Renal pelvis (tissue), 12 donors: ENCODE measurements at places on chromosomes 2 and 18.

- no peak for DNase-seq
These were observed 136.8 kb downstream of the NEDD4L start for GRCh38 chr18:58180738-58181353.

GRCh38 chr18:56309104-56309503 is 329.3 kb downstream of the TXNL1 start:
- no peak for DNase-seq

DNA sequence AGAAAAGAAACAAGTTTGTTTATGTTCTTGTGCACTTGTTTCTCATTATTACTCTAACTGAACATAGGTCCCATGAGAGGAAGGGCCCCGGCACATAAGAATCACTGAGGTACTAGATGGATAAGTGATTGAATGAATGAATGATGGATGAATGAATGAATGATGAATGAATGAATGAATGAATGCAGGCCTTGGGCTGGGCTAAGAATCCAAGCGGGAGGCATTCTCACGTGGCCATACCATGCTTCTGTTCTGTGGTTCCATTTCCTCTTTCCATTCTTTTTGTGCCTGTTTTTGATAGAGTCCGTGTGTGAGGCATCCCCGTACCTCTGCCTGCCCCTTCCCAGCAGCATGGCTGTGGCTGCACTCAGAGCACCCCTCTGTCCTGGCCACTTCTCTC is 94.8 kb downstream of the SH3BP4 start:
- DNase-seq: no peak

DNA sequence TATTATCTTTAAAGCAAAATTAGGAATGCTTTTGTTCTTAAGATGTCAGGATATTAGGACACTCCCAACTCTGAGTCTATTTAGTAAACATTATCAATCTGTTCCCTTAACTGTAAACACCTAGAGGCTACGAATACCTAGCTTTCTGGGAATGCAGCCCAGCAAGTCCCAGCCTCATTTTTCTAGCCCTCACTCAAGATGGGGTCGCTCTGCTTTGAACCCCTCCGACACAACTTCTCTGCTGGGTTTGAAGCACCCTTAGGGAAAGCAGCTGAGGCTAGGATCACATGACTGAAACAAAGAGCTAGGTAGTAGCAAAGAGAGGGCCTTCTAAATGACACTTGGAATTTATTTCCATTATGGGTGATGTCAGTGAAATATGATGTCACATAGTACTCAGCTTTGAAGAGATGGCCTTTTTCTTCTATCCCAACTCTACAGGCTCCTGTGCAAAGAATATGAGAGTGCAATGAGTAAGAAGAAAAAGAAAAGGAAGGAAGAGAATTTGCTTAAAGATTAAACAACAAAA is 114.7 kb downstream of the CSRNP3 start:
- no peak for DNase-seq

GRCh38 chr2:136818839-136819238 is 53.5 kb downstream of the THSD7B start:
- DNase-seq: no peak

GRCh38 chr2:5691221-5691984 is 781 bp upstream of the SOX11 start:
- DNase-seq: peak; percentile 86

DNA sequence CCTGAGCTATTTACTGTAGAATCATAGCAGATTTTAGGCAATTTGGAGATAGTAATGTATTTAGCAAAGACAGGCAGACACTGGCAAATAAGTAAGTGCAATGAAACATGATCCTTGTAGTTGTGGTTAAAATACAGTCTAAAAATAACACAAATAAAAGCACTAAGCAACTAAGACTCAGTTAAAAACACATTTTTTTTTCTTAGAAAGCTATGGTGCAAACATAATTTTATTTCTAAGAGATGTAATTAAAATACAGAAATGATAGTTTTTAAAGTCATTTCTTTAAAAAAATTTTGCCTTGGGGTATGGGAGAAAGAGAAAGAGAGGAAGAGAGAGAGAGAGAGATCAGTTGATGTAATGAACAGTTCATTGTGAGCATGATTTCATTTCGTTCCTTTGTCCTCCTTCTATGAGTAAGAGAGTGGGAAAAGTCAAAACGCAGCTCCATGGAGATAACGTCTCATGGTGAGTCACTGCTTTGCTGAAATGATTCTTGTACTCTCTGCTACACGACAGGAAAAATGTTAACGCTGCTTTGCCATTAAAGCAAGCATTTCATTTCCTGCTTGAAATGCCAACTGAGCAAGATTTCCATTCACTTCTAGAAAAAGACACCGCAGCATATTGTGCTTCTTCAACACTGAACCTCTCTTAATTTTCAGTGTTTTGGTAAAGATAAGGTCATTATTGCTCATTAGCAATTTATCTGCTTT is 61.3 kb upstream of the PGAP1 start:
- peak; percentile 21 for DNase-seq

- DNase-seq: no peak
These were observed 46.4 kb upstream of the REEP1 start for GRCh38 chr2:86383844-86384243.

- DNase-seq: no peak
These were observed 806.4 kb downstream of the TRIB2 start for GRCh38 chr2:13522917-13523821.

DNA sequence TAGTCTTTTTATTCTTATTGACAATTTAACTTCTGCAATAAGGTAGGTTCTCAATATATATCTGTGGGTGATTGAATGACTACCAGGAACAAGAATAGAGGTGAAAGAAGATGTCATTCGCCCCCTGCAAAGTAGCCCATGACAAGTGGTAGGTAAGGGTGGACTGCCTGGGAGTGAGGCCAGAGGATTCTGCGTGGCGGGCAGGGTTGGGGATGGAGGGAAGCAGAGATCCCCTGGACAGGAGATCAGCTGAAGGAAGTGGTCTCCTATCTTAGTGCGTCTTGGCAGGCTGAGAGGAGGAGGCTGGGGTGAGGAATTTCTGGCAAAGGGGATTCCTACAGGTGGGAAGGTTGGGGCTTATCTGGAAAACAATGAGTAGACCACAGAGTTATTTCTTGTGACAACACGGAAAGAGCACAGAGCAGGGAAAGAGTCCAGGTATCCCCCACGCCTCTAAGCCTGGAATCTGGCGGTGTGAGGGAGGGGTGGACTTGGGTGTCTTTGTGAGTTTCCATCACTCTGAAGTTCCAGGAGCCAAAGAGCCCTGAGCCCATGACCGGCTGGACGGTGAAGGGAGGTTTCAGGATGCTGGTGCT is 21.5 kb upstream of the MYCN start:
- no peak for DNase-seq

DNA sequence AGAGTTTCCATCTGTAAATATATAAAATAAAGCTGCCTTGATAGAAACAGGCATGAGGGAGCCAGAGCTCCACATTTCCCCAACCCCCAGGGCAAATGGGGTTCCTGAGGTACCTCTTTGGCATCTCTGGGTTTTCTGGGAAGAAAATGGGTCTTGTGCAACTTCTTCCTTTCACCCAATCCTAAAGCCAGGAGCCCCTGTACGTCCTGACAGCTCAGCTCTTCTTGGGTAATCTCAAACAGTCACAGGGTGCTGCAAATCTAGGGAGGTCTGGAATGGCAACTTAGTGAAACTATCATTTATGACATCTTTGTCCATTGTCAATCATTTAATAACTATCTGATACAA is 36.6 kb upstream of the STAT1 start:
- DNase-seq: no peak

- DNase-seq: no peak
These were observed 204.8 kb downstream of the SMAD2 start for GRCh38 chr18:47725656-47726055.

GRCh38 chr18:23401400-23402347 is 51.4 kb upstream of the RIOK3 start:
- peak; percentile 58 for DNase-seq

DNA sequence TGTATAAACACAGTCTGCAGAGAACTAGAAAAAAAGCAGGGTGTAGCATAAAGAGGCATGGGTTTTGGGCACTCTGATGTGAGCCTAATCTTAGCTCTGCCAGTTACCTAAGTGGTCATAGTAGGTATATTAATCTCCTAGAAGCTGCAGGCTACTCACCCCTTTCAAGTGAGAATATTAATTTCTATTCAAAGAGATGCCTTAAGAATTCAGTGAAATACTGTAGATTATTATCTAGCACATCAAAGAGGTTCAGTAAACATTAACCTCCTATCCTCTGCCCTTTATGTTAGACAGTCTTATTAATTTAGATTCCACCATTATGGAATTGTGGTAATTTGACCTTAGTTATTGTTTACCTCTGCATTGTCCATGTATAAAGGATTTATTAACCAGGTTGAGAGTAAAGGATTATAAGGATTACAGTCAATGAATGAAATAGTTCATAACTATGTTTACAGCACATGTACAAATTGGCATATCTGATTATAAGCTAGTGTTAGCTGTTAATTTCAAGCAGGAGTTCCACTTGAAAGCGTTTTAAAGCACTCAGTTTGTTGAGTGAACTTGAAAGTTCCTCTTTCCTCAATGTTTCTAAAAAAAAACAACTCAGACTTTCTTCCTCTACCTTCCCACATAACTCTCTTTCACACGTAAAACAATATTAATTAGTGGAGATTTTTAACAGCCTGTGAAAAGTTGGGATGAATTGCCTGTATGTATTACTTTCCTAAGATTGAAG is 150.6 kb upstream of the EPC2 start:
- DNase-seq: no peak

DNA sequence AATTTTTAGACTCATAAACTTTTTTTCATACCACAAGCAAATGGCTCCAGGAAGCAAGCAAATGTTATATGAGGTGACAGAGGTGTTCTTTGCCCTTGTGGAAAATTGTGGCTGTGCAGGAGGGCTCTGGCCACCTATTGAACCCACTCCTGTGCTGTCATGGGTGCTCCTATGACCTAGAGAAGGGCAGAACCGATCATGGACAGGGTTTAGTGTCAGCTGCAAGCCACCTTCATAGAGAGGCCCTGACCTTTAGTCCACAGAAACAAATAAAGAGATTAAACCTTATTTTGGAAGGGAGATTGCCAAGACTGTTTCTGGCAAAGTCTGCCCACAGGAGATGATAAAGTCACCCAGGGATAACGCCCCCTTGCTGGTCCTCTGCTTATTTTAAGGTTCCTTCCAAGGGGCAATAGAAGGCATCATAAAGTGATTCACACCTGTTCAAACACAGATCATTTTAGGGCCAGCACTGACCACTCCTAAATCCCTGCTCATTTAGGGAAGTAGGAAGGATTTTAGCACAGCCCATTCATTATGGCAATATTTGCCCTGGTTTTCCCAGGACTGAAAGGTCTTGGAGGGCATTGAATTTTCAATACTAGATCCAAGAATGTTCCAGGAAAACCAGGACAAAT is 26.1 kb upstream of the STAT4 start:
- DNase-seq: no peak

DNA sequence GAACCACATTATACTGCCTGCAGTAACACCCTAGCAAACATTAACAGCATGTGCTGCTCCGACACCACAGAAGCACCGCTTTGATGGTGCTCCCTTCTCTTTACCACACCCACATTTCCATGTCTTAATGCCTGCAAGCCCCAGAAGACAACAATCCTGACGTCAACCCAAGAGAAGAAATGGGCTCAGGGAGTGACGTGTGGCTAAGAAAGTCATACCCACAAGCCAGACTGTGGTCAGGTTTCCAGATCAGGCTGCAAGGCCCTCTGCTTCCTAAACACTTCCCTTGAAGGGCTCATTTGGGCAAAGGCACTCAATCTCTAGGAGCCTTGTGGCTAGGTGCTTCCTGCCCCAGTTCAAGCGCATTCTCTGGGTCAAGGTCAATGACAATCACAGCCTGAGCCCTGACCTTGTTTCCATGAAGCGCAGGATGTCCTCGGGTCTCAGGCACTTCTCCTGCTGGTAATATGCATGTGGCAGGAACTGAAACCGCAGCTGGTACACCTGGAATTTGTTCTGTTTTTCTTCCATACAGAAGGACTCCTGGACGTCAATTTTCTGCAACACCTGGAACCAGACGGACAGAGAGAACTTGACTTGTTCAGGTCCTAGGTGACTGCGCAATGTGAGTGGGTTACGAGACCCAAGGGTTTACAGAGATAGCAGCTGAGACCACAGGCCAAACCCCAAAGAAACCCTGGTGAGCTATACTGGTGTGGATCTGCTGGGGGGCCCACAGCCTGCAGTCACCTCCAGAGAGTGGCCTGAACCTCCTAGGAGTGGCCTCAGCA is 67.2 kb downstream of the POLR1A start:
- DNase-seq: no peak

DNA sequence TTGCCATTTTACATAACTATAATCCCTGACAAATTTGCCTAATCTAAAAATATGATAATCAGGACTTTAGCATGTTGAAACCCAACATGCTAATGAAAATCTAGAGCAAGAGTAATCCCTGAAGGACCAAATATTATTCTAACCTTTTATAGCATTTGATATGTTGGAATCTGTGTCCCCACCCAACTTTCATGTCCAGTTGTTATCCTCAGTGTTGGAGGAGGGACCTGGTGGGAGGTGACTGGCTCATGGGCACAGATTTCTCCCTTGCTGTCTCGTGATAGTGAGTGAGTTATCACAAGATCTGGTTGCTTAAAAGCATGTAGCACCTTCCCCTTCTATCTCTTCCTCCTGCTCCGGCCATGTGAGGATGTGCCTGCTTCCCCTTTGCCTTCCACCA is 59.8 kb downstream of the SH3YL1 start:
- DNase-seq: no peak

- no peak for DNase-seq
These were observed 424.0 kb downstream of the RND3 start for GRCh38 chr2:150063432-150063889.

- DNase-seq: no peak
These were observed 12.1 kb downstream of the MYT1L start for GRCh38 chr2:2318949-2319348.

- DNase-seq: no peak
These were observed 139.5 kb upstream of the SPHKAP start for GRCh38 chr2:228321015-228321414.

- DNase-seq: no peak
These were observed 69.4 kb upstream of the ZNF397 start for GRCh38 chr18:35171315-35171987.

DNA sequence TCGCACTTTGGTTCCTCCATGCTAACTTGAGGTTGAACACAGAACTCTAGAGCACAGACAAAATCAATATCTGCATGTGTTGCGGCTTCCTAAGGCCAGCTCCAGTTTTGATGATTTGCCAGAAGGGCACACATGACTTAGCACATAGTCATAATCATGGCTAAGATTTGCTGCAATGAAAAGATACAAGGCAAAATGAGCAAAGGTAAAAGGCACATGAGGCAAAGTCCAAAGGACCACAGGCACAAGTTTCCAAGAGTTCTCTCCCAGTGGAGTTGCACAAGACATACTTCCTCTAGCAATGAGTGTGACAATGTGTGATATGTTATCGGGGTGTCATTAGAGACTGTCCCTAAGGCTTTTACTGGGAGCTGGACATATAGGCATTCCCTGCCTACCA is 24.2 kb upstream of the CXXC1 start:
- DNase-seq: no peak

DNA sequence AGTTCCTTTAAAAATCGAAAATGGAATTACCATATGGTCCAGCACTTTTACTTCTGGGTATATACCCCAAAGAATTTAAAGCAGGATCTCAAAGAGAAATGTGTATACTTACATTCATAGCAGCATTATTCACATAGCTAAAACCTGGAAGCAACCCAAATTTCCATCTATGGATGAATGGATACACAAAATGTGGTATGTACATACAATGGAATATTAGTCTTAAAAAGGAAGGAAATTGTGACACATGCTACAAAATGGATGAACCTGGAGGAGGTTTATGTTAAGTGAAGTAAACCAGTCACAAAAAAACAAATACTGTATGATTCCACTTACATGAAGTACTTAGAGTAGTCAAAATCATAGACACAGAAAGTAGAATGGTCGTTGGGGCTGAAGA is 147.9 kb upstream of the LTBP1 start:
- no peak for DNase-seq
